ENCODE measurements at places on chromosomes 6 and 20.

DNA sequence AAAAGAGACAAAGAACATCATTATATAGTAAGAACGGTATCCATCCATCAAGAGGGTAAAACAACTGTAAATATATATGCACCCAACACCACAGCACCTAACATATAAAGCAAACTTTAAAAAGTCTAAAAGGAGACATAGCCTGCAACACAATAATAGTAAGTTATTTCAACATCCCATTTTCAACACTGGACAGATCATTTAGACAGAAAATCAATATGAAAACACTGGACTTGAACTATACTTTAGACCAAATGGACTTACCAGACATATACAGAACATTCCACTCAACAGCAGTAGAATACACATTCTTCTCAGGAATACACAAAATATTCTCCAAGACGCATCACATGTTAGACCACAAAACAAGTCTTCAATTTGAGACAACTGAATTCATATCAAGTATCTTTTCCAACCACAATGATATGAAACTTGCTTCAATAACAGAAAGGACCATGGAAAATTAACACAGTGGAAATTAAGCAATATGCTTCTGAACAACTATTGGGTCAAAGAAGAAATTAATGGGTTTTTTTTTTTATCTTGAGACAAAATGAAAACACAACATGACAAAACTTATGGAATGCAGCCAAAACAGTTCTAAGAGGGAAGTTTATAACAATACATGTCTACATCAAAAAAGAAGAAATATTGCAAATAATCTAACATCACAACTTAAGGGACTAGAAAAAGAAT is 23.9 kb upstream of the ASF1A start:
- peak; percentile 53 for DNase-seq

GRCh38 chr6:67541586-67541985 is 1093.5 kb upstream of the ADGRB3 start:
- DNase-seq: no peak

GRCh38 chr6:5632348-5632935 is 371.1 kb downstream of the FARS2 start:
- DNase-seq: no peak

GRCh38 chr6:112348334-112348874 is 1.3 kb downstream of the RFPL4B start:
- no peak for DNase-seq

DNA sequence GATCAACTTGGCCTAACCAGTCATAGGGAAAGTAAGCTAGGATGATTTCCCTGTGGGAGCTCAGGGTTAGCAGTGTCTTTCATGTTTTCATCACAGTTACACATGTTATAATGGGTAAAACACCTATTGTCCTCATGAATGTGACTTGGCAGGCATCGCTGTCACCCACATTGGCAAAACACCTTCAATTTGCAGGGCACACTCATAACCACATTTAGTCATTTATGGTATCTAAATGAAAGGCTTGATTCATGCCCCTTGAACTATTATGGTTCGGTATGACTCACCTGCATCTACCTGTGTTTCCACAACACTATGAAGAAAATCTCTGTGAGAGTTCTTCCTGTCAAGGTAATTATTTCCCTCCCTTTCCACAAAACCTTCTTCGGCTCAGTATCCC is 49.2 kb downstream of the FRK start:
- no peak for DNase-seq

- DNase-seq: no peak
Measured at GRCh38 chr6:127381384-127381783, 38.0 kb upstream of the ECHDC1 start.

DNA sequence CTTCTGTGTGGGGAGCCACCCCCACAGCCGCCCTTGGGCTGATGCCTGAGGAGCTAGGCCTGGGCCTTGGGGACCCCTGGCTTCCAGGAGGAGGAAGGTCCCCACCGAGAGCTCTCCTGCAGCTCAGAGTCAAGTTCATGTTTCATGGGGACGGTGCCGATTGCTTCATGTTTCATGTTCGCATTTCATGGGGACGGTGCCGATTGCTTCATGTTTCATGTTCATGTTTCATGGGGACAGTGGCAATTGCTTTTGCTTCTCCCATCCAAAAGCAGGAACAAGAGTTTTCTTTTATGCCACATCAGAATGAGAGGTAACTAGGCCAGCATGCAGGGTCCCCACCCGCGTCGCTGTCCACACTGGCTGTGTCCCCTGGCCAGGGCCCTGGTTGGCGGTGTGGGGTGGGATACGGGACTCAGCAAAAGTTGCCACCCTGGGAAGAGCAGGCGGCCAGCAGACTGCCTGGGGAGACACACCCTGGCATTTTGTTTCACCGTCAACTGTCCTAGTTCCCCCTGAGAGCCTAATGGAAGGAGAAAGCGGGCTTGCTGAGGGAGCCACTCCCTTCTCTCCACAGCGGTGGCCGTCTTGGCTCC is 46.0 kb downstream of the DACT2 start:
- DNase-seq: no peak

GRCh38 chr6:30136570-30137286 is 788 bp downstream of the TRIM40 start:
- DNase-seq: no peak

DNA sequence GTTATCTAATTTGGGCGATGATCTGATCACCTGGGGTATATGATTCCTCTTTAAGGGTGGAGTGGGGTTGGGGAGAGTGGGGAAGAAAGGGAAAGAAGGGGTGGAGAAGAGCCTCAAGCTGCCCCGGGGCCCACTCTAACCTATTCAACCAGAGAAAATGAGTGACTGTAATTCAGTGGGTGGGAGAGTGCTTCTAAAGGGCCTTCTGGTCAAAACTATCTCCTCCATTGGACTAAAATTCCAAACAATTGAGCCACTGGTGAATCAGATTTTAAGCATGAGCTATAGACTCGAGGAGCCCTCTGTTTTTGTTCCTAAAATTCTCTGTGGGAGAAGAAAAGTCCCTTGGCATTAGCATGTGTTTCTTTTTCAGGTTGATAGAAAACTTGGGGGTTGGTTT is 296.8 kb downstream of the CLIC5 start:
- DNase-seq: no peak

DNA sequence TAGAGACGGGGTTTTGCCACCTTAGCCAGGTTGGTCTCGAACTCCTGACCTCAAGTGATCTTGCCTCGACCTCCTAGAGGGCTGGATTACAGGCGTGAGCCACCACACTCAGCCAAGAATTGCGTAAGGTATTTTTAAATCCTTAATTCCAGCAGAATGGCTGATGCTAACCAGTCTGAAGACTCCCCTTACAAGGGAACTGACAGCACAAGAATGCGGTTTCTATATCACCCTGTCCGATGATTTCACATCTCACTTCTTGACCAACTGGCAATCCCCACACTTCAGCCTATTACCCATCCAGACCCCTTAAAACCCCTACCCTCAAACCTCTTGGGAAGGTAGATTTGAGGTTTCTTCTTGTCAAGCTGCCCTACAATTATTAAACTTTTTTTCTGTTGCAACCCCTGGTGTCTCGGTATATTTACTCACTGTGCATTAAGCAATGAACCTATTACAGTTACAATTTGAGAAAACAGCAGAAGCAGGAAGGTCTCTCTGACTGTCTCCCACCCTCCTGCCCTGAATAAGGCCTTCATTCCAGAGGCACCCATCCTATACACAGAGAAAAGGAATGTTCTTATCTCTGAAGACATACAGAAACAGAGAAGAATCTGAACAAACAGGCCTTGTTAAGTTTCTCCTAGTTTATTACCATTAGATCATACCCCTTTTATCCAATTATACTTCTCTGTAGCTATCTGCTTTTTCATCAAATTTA is 164.9 kb downstream of the ARHGAP18 start:
- DNase-seq: peak; percentile 65

DNA sequence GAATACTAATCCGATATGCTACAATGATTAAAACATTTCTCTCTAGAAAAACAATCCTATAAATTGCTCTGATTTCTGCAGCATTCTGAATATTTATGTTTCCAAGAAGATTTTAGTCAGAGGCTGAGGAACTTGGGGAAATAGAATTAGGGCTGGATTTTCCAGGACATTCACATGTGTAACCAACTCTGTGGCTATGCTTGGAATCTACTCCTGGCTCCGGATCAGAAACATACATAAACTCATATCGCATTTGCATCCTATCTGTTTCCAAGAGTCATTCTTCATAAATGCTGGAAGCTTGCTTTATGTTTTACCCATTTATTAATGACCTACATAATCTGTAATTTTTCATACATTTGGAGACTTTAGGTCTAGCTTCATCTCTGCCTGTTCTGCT is 459.9 kb upstream of the MARCKS start:
- peak; percentile 16 for DNase-seq

DNA sequence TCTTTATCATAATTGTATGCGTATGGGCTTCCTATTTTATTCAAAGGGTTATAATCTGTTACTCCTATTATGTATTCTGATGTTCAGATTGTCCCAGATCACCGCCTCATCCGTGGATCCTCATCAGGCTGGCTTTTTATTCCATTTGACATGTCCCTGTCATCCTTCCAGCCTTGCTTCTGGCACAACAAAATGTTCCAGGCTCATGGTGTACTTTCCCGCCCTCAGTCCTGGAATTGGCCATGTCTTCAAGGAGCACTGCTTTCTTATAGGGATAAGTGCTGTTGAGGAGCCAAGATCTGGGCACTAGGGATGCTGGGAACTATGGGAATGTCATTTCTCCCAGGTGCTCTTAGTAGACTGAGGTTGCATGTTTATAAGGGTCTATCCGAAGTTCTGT is 207.8 kb downstream of the JARID2 start:
- DNase-seq: no peak

GRCh38 chr6:136961848-136962247 is 39.7 kb downstream of the SLC35D3 start:
- DNase-seq: no peak

- peak; percentile 95 for DNase-seq
Measured at GRCh38 chr6:53411451-53411850, 62.7 kb upstream of the ELOVL5 start.

DNA sequence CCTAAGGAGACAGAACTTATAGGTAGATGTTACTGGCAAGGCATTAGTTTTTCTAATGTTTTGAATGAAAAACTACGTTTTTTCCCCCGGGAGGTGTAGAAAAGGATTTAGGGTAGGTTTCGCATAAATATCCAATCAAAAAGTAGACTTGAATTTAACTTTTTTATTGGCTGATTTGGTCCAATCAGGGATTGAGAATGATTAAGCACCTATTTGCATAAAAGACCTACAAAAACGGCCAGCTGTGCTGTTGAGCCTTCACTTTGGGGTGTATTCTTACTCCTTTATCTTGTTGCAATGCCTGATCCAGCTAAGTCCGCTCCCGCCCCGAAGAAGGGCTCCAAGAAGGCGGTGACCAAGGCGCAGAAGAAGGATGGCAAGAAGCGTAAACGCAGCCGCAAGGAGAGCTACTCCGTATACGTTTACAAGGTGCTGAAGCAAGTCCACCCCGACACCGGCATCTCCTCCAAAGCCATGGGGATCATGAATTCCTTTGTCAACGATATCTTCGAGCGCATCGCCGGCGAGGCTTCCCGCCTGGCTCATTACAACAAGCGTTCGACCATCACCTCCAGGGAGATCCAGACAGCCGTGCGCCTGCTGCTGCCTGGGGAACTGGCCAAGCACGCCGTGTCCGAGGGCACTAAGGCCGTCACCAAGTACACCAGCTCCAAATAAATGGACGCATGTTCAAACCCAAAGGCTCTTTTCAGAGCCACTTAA is 113.5 kb upstream of the BTN3A2 start:
- peak; percentile 95 for DNase-seq

- no peak for DNase-seq
Measured at GRCh38 chr20:55173601-55174000, 698.2 kb downstream of the DOK5 start.

DNA sequence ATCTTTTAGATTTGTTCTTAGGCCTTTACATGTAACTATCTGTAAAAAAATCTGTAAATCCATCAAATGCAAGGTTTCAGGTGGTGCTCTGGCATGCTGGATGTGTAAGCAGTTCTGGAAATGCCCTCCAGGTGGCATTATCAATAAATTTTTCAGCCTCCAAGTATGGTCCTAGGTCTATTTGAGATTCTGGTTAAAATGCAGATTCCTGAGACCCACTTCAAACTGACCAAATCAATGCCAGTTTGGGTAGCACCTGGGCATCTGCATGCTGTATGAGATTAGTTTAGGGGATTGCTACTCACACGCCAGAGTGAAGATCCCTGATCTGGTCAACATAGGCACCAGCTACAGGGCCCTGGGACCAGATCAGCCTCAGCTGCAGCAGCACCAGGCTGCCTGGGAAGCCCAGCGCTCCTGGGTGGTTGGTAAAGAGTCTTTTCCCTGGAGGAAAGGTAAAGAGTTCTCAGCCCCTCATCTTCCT is 507.3 kb upstream of the CITED2 start:
- DNase-seq: peak; percentile 38
